Activated T-helper 9 cell treated with anti-CD3 and anti-CD28 coated beads, Interleukin-2, amount 50 U/mL, for 16 hours (primary cell): ENCODE measurements at places on chromosomes 13 and 19.

DNA sequence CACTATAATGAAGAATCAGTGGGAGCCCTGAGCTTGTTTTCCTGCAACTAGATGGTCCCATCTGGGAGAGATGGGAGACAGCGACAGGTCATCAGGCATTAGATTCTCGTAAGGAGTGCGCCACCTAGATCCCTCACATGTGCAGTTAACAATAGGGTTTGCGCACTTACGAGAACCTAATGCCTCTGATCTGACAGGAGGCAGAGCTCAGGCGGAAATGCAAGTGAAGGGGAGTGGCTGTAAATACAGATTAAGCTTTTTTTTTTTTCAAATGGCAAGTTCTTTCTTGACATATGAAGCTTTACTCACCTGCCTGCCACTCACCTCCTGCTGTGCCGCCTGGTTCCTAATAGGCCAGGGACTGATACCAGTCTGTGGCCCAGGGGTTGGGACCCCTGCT, 14.4 kb downstream of the CDC16 start:
- no peak for DNase-seq

DNA sequence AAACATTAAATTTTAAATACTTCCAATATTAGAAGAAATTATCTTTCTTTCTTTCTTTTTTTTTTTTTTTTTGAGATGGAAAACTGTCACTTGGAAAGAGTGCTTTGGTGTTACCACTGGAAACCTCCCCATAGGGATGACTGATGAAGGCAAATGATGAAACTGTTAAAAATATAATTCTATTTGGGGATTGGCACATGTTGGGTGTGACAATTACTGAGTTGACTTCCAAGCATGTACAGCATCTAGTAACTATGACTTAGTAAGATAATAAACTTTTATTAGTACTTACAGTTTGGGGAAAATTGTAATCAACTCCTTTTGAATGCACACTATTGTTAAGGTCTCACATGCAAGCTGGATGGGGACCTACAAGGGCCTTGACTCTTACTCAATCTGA, 592.5 kb downstream of the KCTD12 start:
- DNase-seq = no peak

- no peak for DNase-seq
Measured at GRCh38 chr13:23697772-23698313, 127.6 kb downstream of the TNFRSF19 start.

DNA sequence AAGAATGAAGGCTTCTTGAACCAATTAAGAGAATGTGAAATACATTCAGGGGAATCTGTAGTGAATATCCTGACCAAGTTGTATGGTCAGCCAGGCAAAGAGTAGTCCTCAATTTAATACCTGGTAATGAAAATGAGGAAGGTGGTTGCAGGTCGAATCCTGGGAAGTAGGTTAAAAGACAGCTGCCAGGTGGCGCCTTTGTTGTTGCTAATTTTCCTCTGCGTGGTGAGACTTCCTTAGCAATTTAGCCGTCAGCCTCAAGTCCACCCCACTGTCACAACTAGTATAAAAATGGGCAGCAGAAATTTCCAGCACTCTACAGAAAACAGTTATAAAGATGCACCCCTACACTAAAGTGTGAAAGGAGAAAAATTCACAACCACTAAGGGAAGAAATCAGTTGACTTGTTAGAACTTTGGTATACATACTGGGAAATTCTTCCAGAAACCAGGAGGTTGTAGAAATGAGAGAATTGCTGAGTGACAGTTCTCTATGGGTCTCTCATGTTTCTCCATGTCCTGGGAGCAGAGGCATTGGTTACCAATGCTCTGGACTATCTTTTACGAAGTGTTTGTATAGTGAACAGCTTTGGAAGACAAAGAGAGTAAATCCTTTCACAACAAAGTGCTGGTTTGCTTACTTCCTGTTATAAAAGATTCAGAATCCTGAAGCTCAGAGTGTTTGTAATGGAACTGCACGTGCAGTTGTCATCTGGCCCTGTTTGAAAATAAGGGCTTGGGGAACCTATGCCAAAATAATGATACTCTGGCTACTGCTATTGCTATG, 235.9 kb downstream of the NHLRC3 start:
- DNase-seq = no peak
